ENCODE measurements at places on chromosomes 7 and 10.
A peak's percentile ranks its signal among the peaks of the same experiment; 100 is the strongest.

- no peak for DNase-seq
These were observed 120.4 kb downstream of the ZMIZ1 start for GRCh38 chr10:79189181-79189580.

DNA sequence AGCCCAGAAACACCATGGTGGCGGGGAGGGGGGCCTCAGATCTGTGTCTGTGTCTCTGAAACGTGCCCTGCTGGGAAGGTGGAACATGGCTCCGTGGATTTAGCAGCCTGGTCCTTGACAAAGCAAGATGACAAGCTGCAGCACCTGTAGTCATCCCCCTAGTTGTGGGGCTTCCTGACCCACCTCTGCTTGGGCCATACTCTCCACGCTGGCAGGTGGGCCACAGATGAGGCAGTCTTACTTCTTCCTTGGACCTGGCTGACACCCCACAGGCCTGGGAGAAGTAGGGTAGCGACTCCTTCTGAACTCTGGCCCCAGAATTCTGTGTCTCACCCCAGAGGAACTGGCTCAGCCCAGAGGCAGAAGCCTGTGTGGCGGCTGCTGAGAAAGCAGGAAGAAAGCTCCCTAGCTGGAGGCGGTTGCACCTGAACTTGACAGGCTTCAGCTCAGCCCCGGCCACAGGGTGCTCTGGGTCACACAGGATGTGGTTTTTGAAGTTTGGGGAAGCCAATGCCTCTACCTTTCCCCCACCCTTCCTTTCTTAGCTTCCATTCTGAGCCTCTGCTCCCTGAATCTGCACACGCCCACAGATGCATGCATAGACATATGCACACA, 113.9 kb downstream of the ABLIM1 start:
- DNase-seq = no peak

- DNase-seq = peak; percentile 82
These were observed at the start of gene HTR7 for GRCh38 chr10:90857635-90858460. Gene HTR7 (minus strand): TSS chr10:90858039. CDS start chr10:90857671, 368 bp downstream.

DNA sequence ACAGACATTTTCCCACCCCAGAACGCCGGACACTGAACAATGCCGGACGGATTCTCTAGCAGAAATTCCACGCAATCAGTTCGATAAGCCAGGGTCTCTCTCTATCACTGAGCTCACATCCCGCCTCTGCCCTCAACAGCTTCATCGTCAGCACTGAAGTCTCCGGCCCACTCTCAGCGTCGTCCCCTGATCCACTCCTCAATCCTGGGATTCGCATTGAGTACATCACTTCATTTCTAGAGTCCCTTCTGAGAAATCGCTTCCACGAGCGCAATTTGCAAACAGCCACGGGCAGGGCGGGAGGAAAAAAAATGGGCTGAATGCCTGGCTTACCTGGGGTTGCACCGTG, 365 bp downstream of the YME1L1 start:
- no peak for DNase-seq

DNA sequence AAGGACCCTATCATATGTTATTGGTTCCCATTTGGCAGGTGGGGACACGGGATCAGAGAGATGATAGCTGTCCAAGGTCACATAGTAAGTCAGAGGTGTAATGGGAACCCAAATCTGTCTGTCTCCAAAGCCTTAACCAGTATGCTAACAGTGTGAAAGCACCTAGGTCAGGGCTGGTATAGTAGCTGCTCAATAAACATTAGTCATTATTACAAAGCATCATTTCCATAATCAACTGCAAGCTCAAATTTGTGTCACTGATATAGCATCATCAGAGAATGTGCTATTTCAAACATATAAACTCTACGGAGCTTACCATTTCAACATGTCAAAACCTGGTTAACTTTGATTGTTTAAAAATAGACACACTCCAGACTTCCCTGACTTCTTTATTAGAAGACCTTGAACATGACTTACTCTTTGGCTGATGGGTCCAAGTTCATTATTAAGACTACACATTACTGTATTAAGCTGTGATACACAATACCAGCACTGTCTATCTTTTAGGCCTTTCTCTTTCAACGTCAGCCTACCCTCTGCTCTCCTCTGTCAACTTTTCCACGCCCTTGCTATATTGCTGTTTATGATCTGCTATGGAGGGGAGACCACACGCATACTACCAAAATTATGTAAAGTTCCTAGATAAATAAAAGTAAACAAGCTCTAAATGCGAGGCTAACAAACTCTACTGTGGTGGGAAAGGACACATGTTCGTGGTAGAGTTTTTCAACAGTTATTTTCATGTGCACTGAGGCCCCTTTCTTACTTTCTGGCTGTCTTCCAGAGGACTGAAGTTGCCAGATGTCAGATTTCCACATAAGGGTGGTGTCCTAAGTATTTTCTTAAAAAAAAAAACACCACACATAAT, 33.6 kb downstream of the DNMBP start:
- no peak for DNase-seq

Measured in left ventricle myocardium superior (tissue), 1 donor.